Cardiac muscle cell (in vitro differentiated cells and primary cell): ENCODE measurements at places on chromosomes 13 and 19. TPM values are rescaled to one million over a fixed set of nuclear protein-coding genes. Genes with fewer than 3 reads are reported as not detected.

ZNF491 gene
- total RNA-seq = 3.9 and 4.4 TPM in 2 replicates

SBSN gene
- total RNA-seq = 0.15 TPM in 1 of 2 replicates, not detected in the other

PEPD gene
- 40.3 and 66.9 TPM in 2 replicates for total RNA-seq

FUT1 gene
- total RNA-seq = 0.14 and 0.21 TPM in 2 replicates

RXFP2 gene
- not detected in 2 replicates for total RNA-seq

GRCh38 chr19:2371656-2372055, 11.6 kb downstream of the TMPRSS9 start:
- no peak for DNase-seq

DNA sequence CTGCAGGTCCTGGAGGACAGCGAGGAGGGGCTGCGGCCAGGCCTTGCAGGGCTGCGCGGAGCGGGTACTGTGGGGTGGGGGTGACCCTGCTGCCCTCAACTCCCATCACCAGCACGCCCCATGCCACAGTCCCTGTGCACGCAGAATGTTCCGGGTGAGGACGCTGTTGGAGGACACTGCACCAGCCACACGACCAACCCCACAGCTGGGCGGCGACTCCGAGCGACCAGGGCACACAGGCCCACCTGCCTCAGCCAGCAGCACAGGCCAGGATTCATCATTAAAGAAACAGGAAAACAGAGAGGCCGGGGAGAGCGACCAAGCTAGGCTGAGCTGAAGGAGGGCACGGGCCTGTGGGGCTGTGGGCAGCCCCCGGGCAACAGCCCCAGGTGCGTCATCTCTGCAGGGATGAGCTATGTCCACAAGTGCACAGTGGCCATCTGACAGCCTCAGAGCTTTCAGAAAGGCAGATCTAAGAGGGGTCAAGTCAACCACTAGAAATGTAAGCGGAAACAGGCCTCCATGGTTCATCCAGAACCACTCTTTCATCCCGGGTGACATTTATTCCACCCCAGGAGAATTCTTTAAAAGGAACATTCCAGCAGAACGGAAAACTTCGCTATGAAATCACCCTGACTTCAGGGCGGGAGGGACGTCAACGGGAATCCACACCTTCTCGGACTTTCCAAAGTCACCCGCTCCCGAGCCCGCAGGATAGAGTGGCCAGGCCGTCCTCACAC, 1.5 kb downstream of the GAS6 start:
- no peak for DNase-seq

- no peak for DNase-seq
Measured at GRCh38 chr19:13841086-13841961, 35.6 kb upstream of the NANOS3 start.

- no peak for DNase-seq
Measured at GRCh38 chr19:15915109-15915508, 17.2 kb upstream of the CYP4F2 start.

DNA sequence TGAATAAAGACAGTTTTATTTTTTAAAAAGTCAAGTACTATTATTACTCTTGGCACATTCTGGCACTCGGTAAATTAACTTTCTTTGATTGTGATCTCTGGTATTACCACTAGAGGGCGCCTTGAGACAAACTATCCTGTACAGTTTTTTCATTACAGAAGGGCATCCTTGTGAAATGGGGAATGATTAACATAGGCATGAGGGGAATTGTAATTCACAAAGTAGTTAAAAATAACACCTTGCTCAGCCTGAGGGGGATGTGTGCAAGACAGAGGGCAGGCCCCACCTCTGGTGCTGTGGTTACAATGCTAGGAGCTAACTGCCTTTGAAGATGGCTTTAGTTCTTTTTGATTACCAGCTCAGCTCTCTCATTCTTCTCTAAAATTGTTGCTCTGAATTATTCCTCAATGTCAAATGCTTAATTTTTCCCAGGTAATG, 24.2 kb upstream of the C1QTNF9B start:
- DNase-seq = peak; percentile 77

DNA sequence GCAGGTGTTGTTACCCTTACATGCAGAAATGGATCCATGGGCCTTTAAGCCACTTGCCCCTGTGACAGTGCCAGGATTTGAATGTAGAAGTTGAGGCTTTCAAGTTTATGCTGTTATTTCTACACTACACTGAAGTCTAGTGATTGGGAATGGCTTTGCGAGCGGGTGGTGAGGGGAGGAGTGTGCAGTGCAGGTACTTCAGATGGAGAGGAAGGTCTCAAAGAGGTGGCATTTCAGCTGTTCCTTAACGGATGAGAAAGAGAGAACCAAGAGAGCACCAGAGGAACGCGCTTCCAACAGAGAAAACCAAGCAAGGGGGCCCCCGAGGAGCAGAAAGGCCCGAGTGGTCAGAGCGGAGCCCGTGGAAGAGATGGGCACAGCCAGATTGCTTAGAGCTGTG, 13.3 kb downstream of the ACTN4 start:
- no peak for DNase-seq

DNA sequence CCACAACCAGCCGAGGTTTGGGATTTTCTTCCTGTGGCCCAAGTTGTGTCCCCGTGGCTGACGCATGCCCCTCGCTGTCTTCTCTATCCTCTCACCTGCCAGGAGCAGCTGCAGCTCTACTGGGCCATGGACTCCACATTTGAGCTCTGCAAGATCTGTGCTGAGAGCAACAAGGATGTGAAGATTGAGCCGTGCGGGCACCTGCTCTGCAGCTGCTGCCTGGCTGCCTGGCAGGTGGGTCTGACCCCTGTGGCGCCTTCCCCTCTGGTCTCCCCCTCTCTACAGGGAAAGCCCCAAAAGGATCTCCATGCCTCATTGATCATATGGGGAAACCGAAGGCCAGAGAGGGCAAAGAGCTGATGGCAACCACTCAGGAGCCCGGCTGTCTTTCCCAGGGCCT, 14.6 kb downstream of the CBLC start:
- DNase-seq = no peak

GRCh38 chr13:69856331-69856730, 251.3 kb upstream of the ATXN8OS start:
- peak; percentile 42 for DNase-seq

GRCh38 chr19:49896863-49897621, at the start of gene IL4I1:
TSS of gene IL4I1 (minus strand) at chr19:49896887. CDS start at chr19:49896160, 727 bp downstream.
- no peak for DNase-seq

- DNase-seq = no peak
Measured at GRCh38 chr13:65034266-65034665, 2195.9 kb downstream of the PCDH9 start.

GRCh38 chr19:6802336-6803035, 30.0 kb downstream of the VAV1 start:
- DNase-seq = no peak

GRCh38 chr13:99847318-99847750, 124.2 kb downstream of the ZIC5 start:
- DNase-seq = no peak

- no peak for DNase-seq
Measured at GRCh38 chr13:99977334-99977911, 4.2 kb upstream of the ZIC2 start.

GRCh38 chr13:111915104-111915551, 151.8 kb upstream of the SOX1 start:
- DNase-seq = no peak

GRCh38 chr19:41792513-41793413, 3.6 kb upstream of the CEACAM3 start:
- DNase-seq = peak; percentile 11
